ENCODE measurements at places on chromosomes 6 and 20.

- no peak for DNase-seq
Observed at GRCh38 chr6:4740032-4740431, 36.2 kb upstream of the CDYL start.

DNA sequence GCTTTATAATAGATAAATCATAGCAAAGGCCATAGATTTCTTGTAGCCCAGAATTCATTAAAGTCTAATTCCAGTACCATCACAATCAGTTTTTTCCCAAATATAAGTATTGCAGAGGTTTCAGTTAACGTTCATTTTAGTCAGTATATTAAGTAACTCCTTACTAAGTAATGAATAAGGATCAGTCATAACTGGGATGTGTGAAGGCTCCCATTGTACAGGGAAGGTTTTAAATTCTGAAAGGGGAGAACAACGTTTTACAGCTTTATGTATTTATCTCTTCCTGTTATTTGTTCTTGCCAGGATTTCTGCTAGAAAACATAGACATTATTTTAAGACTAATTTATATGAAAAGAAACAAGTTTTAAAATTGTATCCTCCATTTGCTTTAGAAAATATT is 215.5 kb upstream of the LAMP5 start:
- no peak for DNase-seq

- no peak for DNase-seq
Observed at GRCh38 chr20:35151736-35152135, 4.6 kb upstream of the EDEM2 start.

DNA sequence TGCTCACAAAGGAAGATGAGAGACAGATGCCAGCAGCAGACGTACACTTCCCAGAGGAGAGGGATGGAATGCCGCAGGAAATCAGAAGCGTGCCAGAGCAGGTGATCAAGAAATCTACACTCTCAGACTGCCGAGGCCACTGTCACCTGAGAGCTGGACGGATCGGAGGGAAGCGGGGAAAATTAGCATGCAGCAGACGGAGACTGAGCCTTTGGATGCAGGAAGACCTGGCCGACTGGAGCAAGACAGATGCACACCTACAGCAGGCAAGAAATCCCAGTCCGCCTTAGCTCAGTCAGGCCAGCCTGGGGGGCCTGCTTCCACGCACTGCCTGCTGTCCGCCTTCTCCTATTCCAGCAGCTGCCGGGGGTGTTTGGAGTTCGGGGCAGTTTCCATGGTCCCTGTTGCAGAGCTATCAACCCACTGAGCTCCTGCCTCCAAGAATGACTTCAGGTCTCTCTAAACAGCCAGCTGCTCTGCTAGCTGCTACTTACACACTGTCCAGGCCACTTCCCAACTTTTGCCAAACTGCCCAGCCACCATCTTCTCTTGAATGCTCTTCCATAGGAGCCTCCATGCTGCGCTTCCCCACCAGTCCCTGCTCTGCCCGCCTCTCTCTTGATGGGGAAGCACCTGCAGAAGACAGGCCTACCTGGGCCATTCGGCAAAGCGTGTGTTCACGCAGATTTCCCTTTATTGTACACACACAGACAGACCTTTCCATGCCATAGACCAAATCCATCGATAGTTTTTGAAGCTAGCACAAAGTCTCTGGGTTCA is 368.5 kb downstream of the ZFAND3 start:
- no peak for DNase-seq

GRCh38 chr20:44691424-44692423 is 23.4 kb upstream of the CCN5 start:
- no peak for DNase-seq

DNA sequence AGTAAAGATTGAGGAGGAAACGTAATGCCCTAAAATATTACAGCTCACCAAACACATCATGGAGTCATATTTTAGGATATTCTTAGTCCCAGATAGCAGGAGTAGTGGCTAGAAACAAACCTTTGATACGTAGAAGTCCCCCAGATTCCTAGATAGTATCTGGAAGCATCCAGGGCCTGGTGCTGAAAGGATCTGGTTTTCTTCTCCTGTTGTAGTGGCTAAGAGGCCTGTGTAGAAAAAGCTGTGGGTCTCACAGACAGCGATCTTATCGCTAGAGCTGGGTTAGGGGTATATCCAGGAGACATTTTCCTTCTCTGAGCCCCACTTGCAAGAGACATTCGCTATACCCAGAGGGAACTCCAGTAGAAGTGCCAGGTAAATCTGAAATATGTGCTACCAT is 139.9 kb downstream of the KCNQ5 start:
- no peak for DNase-seq

- no peak for DNase-seq
Observed at GRCh38 chr6:29596381-29596900, 11.5 kb downstream of the OR2H2 start.

DNA sequence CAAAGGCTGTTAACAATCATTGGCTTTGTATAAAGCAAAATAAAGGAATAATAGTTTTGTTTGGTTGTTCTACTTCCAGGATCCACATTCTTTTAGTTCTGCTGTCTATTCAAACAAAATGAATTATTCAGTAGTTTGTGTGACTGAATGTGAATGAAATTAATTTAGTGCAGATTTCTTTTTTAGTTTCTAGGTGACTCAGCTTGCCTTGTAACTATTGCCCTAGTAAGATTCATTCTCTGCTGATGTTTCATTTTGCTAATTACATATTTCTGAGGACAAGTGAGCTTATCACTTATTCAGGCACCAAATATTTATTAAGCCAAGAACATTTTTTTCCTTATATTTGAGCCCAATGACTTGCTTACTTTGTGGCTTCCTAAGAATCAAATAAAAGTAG is 46.5 kb upstream of the RIPOR2 start:
- DNase-seq = no peak

- DNase-seq = no peak
Observed at GRCh38 chr20:50041246-50041873, 58.6 kb downstream of the SNAI1 start.

DNA sequence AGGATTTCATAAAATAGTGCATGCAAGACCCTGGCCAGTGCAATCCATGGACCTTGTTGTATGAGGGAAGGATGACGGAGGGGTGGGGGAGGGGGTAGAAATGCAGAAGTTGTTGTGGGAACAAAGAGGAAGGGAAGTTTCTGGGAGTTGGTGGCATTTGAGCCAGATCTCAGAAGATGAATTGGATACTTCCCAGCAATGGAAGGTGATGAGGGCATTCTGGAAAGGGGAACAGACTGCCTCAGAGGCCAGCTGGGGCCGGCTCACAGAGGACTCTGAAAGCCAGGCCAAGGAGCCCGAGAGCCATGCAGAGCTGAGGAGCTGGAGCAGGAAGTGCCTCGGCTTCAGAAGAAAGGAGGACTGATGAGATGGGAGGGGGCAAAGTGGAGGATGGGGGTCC is 2.7 kb downstream of the TMEM74B start:
- DNase-seq = no peak

- no peak for DNase-seq
Observed at GRCh38 chr6:105591053-105591452, 188.2 kb upstream of the PREP start.

GRCh38 chr20:14830466-14830865 is 493.1 kb upstream of the FLRT3 start:
- no peak for DNase-seq

DNA sequence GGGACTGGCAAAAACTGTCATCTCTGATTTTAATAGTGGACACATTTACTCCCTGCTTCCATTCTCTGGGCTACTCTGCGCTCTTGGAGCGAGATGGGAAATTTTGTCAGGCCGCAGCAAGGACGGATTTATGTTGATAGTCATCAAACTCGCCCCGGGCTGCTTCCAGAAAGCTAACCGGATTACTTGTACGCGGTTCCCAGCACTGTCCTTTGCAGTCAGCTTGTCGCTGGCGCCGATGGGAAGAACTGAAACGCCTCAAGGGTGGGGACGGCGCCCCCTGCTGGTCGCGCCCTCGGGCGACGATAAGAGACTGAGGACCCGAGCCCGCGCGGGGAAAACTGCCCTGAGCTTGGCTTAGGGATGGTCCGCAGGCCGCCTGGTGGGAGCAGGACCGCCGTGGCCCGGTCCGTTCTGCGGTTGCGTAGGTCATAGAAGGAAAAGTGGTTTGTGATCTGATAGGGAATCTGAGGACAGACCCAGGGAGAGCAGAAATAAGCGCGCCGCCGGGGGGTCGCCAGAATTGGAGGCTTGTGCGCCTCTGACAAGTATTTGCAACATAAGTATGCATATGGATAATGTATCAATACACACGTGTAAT is 984 bp upstream of the ABT1 start:
- DNase-seq = peak; percentile 87

DNA sequence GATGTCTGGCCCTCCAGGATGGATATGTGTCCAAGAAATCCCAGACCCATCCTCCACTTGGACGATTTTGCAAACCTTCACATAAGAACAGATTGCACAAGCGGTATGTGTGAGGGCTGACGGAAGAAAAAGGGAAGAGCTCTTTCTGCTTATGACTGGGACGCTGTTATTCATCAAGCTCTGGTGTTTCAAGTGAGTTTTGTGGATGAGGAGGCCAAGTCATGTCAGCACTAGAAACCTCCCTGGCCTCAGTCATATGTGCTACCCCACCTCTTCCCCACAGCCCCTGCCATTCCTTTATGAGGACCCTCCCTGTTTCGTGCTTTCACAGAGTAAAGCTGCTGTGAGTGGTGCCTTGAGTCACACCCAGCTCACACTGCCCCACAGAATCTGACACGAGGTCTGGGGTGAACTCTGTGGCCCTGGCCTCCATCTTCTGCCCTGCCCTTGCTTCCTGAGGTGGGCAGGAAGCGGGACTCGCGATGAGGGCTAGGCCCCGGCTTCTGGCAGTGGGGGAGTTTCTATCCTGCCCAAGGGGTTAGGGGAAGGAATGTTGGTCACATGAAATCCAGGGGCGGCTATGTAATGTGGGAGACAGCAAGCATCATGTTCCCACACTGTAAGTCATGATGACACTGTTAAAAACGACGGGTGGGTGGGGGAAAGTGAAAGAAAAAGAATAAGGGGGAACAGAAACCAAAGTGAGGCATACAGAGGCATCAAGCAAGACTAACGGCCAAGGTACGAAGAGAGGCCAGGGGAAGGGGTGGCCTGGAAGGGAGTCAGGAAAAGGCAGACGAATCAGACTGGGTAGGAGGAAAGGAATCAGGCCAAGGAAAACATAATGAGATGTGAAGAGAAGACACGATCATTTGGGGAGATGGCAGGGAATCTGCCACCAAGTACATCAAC is 78.1 kb downstream of the PRDM1 start:
- DNase-seq = peak; percentile 50

DNA sequence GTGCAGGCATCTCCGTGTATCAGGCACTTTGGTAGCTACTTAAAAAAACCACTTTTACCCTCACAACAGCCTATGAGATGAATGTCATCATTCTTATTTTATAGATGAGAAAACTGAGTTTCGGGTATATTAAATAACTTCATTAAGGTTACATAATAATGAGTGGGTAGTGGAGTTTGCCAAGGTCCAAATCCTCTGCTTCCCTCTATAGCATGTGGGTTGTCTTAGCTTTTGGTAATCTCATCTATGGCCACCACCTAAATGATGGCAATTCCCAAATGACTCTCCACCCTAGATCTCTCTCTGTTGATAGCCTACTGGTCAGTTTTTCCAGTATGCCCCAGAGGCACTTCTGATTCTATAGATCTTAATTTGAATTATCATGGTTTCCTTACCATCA is 3.7 kb upstream of the RNF144B start:
- no peak for DNase-seq

GRCh38 chr20:57708694-57709673 is 831 bp downstream of the PMEPA1 start:
- peak; percentile 26 for DNase-seq

GRCh38 chr6:56406276-56407269 is 159.2 kb upstream of the COL21A1 start:
- no peak for DNase-seq

- DNase-seq = no peak
Observed at GRCh38 chr6:137102851-137103492, 58.2 kb upstream of the IL20RA start.

- DNase-seq = no peak
Observed at GRCh38 chr6:107977283-107977682, 19.3 kb upstream of the SEC63 start.

DNA sequence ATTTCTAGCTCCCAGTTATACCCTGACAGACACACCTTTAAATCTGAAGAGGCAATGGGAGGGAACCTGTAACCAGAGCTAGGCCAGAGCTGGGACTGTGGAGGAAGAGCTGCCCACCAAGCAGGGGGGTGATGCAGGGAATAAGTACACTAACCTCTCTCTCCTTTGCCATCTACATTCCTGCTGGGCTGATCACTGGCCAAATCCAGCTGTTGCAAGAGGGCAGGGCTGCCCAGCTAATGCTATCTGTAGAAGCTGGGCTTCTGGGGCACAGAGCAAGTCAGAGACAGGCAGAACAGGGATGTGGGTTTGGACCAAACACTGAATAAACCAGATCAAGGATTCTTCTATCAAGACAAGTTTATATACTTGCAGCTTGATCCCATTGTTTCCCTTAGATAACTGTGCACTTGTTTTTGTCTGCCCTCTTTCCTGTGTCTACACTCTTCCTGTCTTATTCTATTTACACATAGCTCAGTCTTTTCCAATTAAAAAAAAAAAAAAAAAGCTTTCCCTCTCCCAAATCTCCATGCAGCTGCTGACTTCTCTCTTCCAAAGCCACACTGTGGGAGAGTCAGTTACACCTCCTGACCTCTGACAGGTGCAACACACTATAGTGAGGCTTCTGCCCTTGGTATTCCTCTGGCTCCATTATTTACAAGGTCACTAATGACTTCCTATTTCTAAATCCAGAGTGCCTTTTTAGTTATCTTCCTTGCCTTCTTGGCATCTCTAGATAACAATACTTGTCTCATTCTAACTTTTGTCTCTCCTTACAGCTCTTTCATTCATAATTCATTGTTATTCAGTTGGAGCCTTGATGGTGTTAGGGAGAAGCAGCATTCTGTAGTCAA is 43.7 kb downstream of the TRIM38 start:
- no peak for DNase-seq

GRCh38 chr6:38591439-38591838 is 48.3 kb downstream of the BTBD9 start:
- DNase-seq = no peak

GRCh38 chr6:34383161-34383631 is 9.3 kb downstream of the NUDT3 start:
- no peak for DNase-seq

GRCh38 chr6:153150752-153151440 is 19.8 kb upstream of the RGS17 start:
- DNase-seq = no peak

- no peak for DNase-seq
Observed at GRCh38 chr20:45909817-45910669, 1.9 kb downstream of the PLTP start.

DNA sequence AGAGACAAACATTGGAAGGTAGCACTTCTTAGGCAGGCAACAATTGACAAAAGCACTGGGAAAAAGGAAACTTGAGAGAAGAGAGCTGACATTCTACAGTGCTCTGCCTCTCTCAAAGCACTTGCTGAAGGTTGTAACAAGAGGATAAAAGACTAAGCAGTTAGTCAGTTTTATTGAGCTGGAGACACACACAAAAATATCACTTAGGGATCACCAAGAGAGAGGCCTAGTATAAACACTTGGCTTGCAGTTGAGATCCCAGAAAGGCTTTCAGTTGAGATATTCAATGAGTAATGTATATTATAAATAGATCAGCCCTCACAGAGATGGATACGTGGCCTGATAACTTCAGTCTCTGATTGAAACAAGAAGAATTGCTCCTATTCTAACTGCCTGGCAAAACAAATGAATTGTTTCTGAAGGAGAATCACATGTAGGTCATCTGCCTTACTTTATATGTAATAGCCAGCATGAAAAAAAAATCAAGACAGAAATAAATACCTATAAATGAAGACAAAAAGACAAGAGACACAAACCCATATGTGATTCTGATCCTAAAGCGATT is 747.2 kb upstream of the MAN1A1 start:
- DNase-seq = no peak

GRCh38 chr6:153129873-153130514 is 1.1 kb downstream of the RGS17 start:
- no peak for DNase-seq
